ENCODE measurements at places on chromosomes 1 and 21. TPM values are rescaled to one million over a fixed set of nuclear protein-coding genes. Genes with fewer than 3 reads are reported as not detected.

Gene CCDC27
- 0.97 TPM for total RNA-seq

Gene PIGR
- total RNA-seq, result 1.9 TPM

GRCh38 chr1:116817582-116818064 is 63.4 kb downstream of the CD2 start:
- no peak overlapping the region for H3K27ac ChIP-seq
- peak; percentile 18 for DNase-seq
- no peak overlapping the region for H3K4me3 ChIP-seq
- H3K27me3 ChIP-seq, result no peaks in the 10 kb centered on the region
- H3K4me1 ChIP-seq, result no peaks in the 10 kb centered on the region

Gene TTC24
- total RNA-seq, result not detected

- H3K27me3 ChIP-seq, result no peaks in the 10 kb centered on the region
- H3K4me3 ChIP-seq, result no peak overlapping the region
- DNase-seq, result no peak
- no peaks in the 10 kb centered on the region for H3K4me1 ChIP-seq
- H3K27ac ChIP-seq, result no peak overlapping the region
- H3K36me3 ChIP-seq, result no peaks in the 10 kb centered on the region
Measured at GRCh38 chr1:74811436-74812179, 78.7 kb downstream of the TYW3 start.

DNA sequence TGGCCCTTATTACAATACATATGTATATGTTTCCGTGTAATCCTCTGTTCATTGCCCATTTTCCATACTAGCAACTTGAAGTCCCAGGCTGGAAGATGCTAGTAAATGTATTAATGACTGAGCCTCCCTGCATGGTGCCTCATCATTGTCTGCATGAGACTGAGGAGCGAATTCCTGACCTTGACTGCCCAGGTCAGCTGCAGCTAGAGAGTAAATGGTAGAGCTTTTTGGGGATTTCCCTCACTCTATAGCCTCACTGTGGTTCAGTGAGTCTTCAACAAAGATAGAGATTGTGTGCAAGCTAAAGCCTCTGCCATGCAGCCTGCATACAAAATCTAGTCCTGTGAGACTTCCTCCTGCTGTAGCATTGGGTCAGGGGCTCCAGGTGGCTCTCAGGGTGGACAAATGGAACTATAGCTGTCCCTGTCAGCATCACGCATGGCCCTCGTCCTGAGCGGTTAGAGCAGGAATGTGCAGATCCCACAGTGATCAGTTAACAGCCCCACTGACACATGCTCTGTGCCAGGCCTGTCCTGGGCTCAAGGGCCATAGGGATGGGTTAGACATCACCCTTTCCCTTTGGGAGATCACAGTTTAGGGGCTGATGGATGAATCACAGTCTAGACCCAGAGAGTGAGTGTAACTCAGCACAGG is 741.7 kb downstream of the MATN1 start:
- H3K27ac ChIP-seq, result no peak overlapping the region
- no peaks in the 10 kb centered on the region for H3K4me1 ChIP-seq
- no peak overlapping the region for H3K4me3 ChIP-seq
- DNase-seq, result no peak
- no peaks in the 10 kb centered on the region for H3K36me3 ChIP-seq
- no peaks in the 10 kb centered on the region for H3K27me3 ChIP-seq

Gene NEK7
- total RNA-seq, result 53.3 TPM

- H3K36me3 ChIP-seq, result no peaks in the 10 kb centered on the region
- H3K27ac ChIP-seq, result no peak overlapping the region
- no peaks in the 10 kb centered on the region for H3K27me3 ChIP-seq
- DNase-seq, result no peak
- H3K4me1 ChIP-seq, result no peaks in the 10 kb centered on the region
Measured at GRCh38 chr21:45504516-45505415, 37.5 kb downstream of the SLC19A1 start.

DNA sequence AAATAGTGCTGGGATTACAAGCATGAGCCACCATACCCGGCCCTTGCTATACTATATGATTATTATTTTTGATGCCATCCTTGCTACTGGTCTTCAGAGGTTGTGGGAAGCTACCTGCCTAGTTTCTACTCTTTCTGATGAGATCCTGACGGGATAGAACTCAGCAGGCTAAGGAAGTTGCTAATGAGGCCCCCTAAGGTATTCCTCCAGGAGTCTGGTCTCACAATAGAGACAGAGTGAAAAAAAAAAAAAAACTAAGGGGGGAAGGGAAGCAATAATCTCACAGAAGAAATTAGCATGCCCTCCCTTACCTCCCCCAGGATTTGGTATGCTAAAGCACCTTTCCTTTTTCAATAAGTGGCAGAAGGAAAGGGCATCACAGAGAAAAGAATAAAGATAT is 17.6 kb downstream of the INTS3 start:
- H3K27me3 ChIP-seq, result no peaks in the 10 kb centered on the region
- H3K27ac ChIP-seq, result no peak overlapping the region
- peaks cover 5% of the 10 kb centered on the region for H3K36me3 ChIP-seq
- peaks cover 7% of the 10 kb centered on the region for H3K4me1 ChIP-seq

- no peak overlapping the region for H3K4me3 ChIP-seq
- no peaks in the 10 kb centered on the region for H3K4me1 ChIP-seq
- H3K36me3 ChIP-seq, result no peaks in the 10 kb centered on the region
- H3K27me3 ChIP-seq, result no peaks in the 10 kb centered on the region
Measured at GRCh38 chr1:4172644-4173599, 272.9 kb upstream of the C1orf174 start.

DNA sequence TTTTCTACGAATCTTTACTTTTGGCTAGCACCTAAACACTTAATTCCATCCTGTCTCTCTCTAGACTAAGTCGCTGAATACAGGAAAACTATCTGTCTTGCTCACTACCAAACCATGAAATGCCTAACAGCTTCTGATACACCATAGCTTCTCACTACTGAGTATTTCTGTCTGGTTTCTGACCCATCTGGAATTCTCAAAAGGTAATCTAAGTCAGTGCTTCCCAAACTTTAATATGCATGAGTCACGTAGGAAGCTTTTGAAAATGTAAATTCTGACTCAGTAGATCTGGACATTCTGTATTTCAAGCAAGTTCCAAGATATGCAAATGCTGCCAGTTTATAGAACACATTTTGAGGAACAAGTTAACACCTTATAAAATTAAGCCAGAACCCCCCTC is 9.2 kb upstream of the OVGP1 start:
- H3K36me3 ChIP-seq, result peaks cover 6% of the 10 kb centered on the region
- H3K27me3 ChIP-seq, result no peaks in the 10 kb centered on the region
- no peak overlapping the region for H3K4me3 ChIP-seq
- no peaks in the 10 kb centered on the region for H3K4me1 ChIP-seq

GRCh38 chr1:1536938-1537546 is 3.4 kb downstream of the TMEM240 start:
- no peak for DNase-seq
- H3K27ac ChIP-seq, result no peak overlapping the region
- H3K4me1 ChIP-seq, result peaks cover 4% of the 10 kb centered on the region
- H3K36me3 ChIP-seq, result no peaks in the 10 kb centered on the region

- no peak overlapping the region for H3K27ac ChIP-seq
- H3K4me3 ChIP-seq, result no peak overlapping the region
- no peaks in the 10 kb centered on the region for H3K27me3 ChIP-seq
- no peak for DNase-seq
- no peaks in the 10 kb centered on the region for H3K36me3 ChIP-seq
- no peaks in the 10 kb centered on the region for H3K4me1 ChIP-seq
Measured at GRCh38 chr21:33249331-33250002, 16.7 kb upstream of the IL10RB start.

GRCh38 chr1:33339413-33339812 is 18.5 kb upstream of the A3GALT2 start:
- H3K4me3 ChIP-seq, result no peak overlapping the region
- peaks cover 41% of the 10 kb centered on the region for H3K4me1 ChIP-seq
- H3K27ac ChIP-seq, result peak overlapping the region; percentile 76
- no peak for DNase-seq

DNA sequence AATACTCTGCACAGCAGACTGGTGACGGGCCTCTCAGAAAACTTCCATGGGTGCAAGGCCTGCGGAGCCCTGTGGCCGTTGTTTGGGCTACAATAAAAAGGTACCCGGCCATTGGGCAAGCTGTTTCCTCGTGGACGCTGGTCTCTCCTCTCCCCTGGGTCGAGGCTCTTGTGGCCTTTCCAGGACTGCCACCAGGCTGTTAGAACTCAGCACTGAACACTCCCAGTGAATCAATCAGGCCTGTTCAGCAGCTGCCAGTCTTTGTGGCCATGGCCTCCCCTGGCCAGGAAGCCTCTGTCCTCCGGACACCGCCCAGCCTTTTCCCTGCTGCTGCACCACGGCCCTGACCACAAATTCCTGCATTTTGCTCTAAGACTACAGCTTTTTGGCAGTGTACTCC is 33.0 kb upstream of the ACTRT2 start:
- H3K36me3 ChIP-seq, result no peaks in the 10 kb centered on the region
- peaks cover 2% of the 10 kb centered on the region for H3K27me3 ChIP-seq
- H3K4me3 ChIP-seq, result no peak overlapping the region
- DNase-seq, result no peak
- H3K4me1 ChIP-seq, result no peaks in the 10 kb centered on the region

Gene CD52
- 3.2 TPM for total RNA-seq

Gene GSTM5
- total RNA-seq, result 12.3 TPM

DNA sequence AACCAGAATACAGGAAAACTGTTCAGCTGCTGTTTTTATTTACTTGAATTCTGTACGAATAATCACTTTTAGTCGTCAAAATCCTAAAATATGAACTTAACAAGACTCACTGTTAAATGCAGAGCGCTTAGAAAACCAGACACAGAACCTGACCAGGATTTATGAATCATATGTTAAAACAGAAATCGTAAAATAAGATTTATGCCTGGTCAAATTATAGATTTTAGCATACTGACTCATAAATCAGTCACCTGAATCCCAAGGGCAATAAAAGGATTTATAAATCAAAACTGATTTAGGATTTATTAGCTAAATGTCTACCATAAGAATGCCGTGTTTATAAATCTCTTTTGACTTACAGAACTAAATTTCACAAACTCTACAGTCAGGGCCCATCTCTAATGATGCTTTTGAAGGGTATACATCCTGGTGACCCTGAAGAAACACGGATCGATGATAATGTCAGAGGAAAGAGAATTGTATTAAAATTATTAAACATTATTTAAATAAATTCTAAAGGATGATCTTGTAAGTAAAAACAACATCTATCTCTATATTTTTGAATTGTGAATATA is 28.8 kb downstream of the CYYR1 start:
- H3K4me3 ChIP-seq, result no peak overlapping the region
- H3K36me3 ChIP-seq, result no peaks in the 10 kb centered on the region
- no peaks in the 10 kb centered on the region for H3K4me1 ChIP-seq
- H3K27me3 ChIP-seq, result no peaks in the 10 kb centered on the region
- H3K27ac ChIP-seq, result no peak overlapping the region
- no peak for DNase-seq

GRCh38 chr1:99645699-99646531 is at the start of gene PALMD:
Gene PALMD (plus strand): TSS chr1:99646113. CDS start chr1:99646318, 205 bp downstream.
- H3K4me1 ChIP-seq, result no peaks in the 10 kb centered on the region
- H3K27me3 ChIP-seq, result no peaks in the 10 kb centered on the region
- peak within 1 kb of the TSS; percentile 39 for H3K4me3 ChIP-seq
- peak within 1 kb of the TSS; percentile 82 for H3K27ac ChIP-seq
- no peaks in the 10 kb centered on the region for H3K36me3 ChIP-seq

GRCh38 chr1:178310685-178311105 is 186.1 kb downstream of the CLEC20A start:
- H3K36me3 ChIP-seq, result no peaks in the 10 kb centered on the region
- peak; percentile 29 for DNase-seq
- H3K27ac ChIP-seq, result no peak overlapping the region
- no peaks in the 10 kb centered on the region for H3K4me1 ChIP-seq
- no peak overlapping the region for H3K4me3 ChIP-seq

Gene SYCP1
- total RNA-seq, result not detected

- peak overlapping the region; percentile 79 for H3K27ac ChIP-seq
- no peaks in the 10 kb centered on the region for H3K27me3 ChIP-seq
- DNase-seq, result no peak
- H3K4me1 ChIP-seq, result no peaks in the 10 kb centered on the region
- H3K36me3 ChIP-seq, result no peaks in the 10 kb centered on the region
- H3K4me3 ChIP-seq, result peak overlapping the region; percentile 40
Measured at GRCh38 chr1:89199525-89200031, 836 bp upstream of the GBP4 start.

- no peak overlapping the region for H3K4me3 ChIP-seq
- H3K4me1 ChIP-seq, result peaks cover 14% of the 10 kb centered on the region
- no peaks in the 10 kb centered on the region for H3K27me3 ChIP-seq
- H3K27ac ChIP-seq, result peak overlapping the region; percentile 58
- no peaks in the 10 kb centered on the region for H3K36me3 ChIP-seq
Measured at GRCh38 chr1:173429471-173430402, 47.4 kb upstream of the PRDX6 start.

- no peaks in the 10 kb centered on the region for H3K27me3 ChIP-seq
- no peak overlapping the region for H3K4me3 ChIP-seq
- H3K27ac ChIP-seq, result no peak overlapping the region
- no peaks in the 10 kb centered on the region for H3K36me3 ChIP-seq
- no peaks in the 10 kb centered on the region for H3K4me1 ChIP-seq
- DNase-seq, result no peak
Measured at GRCh38 chr1:89815611-89816010, 5.2 kb upstream of the LRRC8D start.

Gene IGSF21
- 8.5 TPM for total RNA-seq

DNA sequence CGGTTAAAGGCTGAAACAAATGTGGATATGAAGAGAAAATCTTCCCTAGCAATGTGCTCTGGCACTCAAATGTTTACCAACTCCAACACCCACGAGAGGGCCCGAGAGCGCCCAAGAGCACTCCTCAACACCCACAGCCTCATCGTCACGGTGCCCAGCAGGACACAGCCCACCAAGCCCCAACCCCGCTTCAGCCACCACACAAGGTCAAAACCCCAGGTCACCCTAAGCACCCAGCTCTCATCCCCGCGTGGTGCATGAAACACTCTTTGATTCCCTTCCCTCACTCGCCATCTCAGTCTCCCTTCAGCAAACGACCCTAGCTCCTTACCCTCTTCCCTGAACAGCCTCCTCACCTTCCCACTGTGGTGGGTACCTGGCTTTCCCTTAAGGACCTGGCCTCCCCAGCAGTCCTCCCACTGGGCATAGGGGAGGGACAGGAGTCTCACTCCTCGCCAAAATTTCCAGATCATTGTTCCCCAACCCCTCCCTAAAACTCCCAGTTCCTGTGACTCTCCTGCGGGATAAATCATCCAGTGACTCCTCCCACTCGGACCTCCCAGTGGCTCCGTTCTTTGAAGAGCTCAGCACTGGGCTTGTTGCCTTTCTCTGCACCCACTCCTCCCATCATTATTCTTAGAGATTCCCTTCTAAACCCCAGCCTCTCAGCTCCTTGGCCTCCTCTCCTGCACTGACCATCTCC is 170.4 kb upstream of the SYT6 start:
- H3K4me1 ChIP-seq, result no peaks in the 10 kb centered on the region
- no peak for DNase-seq
- H3K36me3 ChIP-seq, result no peaks in the 10 kb centered on the region

Gene SUSD4
- total RNA-seq, result 26.7 TPM

- DNase-seq, result no peak
- H3K36me3 ChIP-seq, result no peaks in the 10 kb centered on the region
- no peaks in the 10 kb centered on the region for H3K4me1 ChIP-seq
- H3K27me3 ChIP-seq, result no peaks in the 10 kb centered on the region
- H3K27ac ChIP-seq, result no peak overlapping the region
Measured at GRCh38 chr1:211013346-211014240, 120.4 kb downstream of the KCNH1 start.

GRCh38 chr1:116919802-116920201 is 10.1 kb downstream of the PTGFRN start:
- H3K27me3 ChIP-seq, result no peaks in the 10 kb centered on the region
- no peaks in the 10 kb centered on the region for H3K36me3 ChIP-seq
- no peak overlapping the region for H3K27ac ChIP-seq
- no peak overlapping the region for H3K4me3 ChIP-seq

Data from prostate gland (tissue), 2 donors.